Hematopoietic multipotent progenitor cell treated with erythropoietin and hydrocortisone succinate and interleukin-3 and kit ligand, for 6 days (in vitro differentiated cells): ENCODE measurements at places on chromosomes 12 and 14.

- no peak for DNase-seq
Observed at GRCh38 chr14:98816195-98816594, 455.8 kb downstream of the BCL11B start.

DNA sequence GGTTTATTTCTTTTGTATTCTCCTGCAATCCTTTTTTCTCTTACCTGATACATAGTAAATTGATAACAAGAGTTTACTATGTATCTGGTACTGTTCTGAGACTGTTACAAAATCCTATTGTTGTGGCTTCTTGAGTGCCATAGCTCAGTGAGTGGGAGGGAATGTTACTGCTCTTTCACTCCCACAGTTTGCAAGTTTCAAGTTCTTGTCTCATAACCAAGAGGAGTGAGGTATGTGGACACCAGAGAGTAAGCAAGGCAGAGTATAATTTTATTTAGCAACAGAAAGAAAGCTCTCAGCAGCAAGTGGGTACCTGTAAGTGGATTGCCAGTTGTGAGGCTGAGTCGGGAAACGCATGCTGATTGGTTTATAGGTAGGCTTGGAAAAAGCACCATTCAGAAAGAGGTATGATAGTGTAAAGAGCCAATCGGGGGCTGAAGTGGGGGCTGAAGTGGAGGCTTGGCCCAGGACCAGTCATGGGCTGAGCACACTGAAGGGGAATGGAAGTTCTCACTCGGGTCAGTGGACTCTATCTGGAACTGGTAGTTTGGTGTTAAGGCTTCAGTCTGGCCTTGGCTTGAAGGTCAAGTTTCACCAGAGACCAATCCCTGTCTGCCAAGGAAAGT lies 850.8 kb downstream of the TMTC2 start:
- no peak for DNase-seq

DNA sequence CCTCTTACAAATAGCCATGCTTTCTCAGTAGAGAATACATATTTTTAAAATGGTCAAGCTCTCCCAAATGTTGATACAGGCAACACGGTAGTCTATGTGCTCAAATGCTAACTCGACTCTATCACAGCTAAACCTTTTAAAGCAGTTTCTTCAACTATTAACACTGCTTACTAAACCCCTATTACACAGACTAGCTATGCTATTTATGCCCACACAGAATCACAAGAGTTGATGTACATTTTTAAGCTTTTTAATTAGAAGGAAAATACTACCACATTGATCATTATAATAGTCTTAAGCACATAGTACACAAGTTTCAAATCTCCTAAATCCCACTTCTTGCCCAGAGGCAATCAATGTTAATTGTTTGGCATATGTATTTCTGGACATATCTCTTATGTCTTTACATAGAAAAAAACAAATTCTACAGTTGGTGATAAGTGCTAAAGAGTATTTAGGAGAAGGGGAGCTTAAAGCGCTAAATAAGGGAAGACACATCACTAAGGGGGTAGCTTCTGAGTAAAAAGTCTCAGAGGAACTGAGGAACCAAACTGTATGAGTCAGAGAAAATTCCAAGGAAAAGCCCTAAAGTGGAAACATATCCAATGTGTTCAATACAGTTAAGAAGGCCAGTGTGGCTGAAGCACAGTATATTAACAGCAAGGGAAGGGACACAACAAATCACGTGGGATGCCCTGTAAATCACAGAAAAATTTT lies 13.7 kb downstream of the HNRNPC start:
- DNase-seq: no peak

GRCh38 chr14:29601616-29602015 lies 326.0 kb downstream of the PRKD1 start:
- DNase-seq: no peak

DNA sequence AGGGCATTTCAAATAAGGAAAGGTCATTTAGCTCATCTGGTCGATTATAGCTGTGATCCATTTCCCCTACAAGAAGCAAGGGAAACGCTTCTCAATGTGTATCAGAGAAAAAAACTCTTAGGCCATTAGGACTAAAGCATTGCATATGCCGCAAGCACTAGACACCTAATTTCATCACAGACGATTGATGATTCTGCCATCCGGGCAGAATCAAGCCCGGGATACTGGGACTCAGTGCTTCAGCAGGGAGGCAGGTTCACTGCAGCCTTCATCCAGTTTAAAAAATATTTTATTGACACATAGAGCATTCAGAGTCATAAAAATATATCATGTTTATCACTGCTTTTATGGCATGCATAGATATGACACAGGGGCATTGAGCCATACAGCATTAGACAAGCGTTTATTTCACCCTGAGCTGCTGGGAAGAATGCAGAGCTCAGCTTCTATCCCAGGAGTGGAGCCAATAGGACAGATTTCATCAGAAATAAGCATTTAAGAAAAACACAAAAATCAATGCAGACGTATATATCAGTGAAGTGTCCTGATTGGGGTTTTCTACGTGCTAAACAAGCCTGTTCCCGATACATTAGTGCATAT lies 806.9 kb downstream of the GALC start:
- no peak for DNase-seq

DNA sequence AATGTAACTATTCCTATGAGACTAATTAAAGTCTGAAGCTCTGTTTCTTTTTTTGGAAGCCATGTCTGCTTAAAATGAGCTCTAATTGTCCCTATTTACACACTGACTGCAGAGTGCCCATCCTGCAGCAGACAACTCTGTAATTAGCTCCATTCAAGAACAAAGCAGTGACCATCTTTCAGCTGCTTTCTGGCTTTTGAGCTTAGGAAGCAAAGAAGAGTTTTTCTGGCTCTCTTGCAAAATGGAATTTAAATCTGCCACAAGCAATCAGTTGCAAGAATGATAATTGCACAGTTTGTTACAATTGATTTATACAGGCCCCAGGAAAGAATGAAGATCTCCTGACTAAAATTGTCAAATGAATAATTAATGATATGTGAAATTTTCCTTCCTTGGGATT lies 83.4 kb downstream of the GAS2L3 start:
- DNase-seq: no peak

DNA sequence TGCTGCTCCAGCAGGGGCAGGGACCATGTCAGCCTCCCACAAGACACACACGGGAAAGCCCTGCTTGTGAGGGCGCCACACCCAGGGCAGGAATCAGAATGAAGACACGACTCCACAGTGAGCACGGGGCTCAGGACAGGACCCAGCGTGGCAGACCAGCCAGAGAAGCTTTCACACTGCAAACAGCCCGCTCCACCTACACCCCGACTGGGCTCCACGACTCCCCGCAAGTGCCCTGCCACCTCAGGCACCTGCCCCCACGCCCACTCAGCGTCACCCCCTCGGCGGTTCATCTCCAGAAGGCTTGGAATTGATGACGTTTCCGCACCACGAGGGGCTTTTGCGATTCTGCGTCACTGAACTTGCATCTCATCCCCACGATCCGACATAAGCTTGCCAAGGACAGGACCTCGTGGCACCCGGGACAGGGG lies 91.1 kb downstream of the FBXL14 start:
- DNase-seq: no peak

DNA sequence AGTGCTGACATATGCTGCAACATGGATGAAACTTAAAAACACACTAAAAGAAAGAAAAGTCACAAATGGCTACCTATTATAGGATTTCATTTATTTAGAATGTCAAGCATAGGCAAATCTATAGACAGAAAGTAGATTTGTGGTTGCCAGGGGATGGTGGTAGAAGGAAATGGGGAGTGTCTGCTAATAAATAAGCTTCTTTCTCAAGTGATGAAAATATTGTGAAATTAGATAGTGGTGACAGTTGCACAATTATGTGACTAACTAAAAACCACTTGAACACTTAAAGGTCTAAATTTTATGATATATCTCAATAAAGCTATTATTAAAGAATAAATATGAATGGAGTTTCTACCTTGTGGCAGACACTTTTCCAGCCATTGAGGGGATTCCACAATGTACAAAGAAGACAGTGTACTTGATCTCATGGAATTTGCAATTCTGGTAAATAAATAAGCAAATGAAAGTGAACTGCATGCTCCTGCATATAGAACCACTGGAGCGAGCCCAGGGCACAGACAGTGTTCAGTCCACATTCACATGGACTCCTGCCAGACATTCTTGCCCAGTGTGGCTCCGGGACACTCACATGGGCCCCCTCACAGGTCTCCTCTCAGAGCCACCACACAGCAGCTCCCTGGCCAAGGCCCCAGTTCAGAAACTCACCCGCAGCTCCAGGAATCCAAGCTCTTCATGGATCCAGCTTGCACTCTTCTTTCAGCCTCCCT lies 107.1 kb upstream of the ARID2 start:
- DNase-seq: peak; percentile 58

GRCh38 chr12:107749083-107749482 lies 11.9 kb downstream of the PRDM4 start:
- DNase-seq: no peak

DNA sequence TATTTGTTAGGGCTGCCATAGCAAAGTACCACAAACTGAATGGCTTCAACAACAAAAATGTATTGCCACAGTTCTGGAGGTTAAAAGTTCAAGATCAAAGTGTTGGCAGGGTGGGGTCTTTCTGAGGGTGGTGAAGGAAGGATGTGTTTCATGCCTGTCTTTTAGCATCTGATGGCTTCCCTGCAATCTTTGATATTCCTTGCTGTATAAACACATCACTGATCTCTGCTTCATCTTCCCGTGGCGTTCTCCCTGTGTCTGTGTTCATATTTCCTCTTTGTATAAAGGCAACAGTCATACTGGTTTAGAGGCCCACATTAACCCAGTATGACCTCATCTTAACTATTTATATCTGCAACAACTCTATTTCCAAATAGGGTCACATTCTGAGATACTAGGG lies 167.5 kb downstream of the BTG1 start:
- DNase-seq: no peak

DNA sequence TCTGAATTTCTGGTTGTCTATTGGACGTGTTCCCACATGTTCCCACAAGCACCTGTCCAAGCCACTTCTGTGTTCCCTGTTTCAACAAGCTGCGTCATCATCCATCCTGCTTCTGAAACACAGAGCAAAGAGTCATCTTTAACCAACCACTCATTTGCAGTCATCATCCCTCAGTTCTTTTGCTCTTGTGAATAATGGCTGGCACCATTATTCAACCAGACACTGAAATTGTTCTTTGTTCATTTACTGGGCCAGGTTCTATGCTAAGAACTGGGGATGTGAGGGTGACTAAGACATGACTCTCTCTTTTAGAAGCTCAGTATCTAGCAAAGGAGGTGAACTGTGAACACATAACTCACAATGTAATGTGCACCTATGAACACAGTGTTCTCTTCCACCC lies 40.7 kb upstream of the ANO4 start:
- no peak for DNase-seq

DNA sequence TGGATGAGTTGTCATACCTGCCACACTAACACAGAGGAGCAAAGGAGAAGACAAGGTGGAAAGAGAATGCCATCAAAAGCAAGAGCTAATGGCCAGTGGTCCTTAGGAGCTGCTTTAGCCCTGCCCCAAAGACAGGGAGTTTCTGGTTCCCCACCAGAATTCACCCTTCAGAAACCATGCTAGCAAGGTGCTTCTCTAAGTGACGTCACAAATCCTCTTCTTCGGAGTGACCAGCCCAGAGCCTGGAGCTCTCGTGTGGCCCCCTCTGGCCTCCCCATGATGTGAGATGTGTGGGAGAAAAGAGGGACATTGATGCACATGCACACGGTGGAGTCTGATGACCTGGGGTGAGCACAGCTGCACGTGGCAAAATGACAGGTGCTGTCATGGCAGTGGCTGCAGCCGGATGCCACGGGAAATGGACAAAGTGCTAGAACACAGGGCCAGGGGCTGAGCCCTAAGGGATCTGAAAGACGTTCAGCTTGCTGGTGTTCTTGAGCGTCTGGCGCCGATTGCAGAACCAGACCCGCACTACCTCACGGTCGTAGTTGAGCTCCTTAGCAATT lies 16.9 kb upstream of the TFCP2 start:
- DNase-seq: no peak

DNA sequence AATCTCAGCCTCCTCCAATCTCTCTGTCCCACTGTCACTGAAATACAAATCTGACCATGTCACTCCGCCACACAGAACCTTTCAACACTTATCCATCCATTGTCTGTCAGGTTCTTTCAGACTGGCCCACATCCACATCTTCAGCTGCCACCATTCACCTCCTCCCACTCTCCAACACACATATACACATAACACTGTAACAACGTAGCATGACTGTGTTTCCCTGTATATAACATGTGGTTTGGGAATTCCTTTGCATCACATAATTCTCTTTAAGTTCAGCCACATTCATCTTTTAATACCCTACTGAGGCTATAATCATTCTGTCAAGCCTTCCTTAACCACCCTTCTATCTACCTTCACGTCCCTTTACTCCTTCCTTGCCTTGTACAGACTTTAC lies 99.2 kb downstream of the PPP2R5E start:
- no peak for DNase-seq

DNA sequence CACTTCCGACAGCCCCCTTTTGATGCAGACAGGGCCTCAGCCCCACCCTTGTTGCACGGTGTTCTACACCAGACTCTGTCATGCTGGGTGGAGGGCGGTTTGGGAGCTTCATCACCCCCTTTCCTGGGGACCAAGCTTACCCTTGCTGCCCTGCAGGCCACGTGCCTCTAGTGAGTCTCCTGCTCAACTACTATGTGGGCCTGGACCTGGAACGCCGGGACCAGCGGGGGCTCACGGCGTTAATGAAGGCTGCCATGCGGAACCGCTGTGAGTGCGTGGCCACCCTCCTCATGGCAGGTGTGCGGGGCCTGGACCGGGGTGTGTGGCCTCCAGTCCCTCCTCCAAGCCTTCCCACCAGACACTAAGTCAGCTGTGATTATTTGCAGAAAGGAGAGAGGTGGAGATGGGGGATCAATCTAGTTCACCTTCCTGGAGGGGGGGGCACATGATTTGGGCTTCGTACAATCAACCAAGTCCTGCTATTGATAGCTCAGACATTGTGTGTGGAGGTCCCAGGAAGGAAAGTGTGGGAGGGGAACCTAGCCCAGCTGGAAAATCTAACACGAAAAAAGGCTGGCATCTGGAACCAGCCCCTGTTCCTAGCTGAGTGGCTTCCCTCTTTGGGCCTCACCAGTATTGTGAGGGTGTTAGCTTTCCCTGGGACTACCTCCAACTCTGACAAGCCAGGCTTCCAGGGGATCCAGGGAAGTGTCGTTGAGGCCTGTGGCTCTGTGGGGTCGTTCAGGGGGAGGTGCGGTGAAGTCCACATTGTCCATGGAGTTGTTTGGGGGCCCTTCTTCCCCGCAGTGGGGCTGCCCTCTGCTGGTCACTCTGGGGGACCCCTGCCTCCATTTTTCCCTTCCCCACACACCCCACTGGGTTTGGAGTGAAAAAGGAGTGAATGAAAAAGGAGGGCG lies 1.6 kb downstream of the ANKRD33 start:
- no peak for DNase-seq

DNA sequence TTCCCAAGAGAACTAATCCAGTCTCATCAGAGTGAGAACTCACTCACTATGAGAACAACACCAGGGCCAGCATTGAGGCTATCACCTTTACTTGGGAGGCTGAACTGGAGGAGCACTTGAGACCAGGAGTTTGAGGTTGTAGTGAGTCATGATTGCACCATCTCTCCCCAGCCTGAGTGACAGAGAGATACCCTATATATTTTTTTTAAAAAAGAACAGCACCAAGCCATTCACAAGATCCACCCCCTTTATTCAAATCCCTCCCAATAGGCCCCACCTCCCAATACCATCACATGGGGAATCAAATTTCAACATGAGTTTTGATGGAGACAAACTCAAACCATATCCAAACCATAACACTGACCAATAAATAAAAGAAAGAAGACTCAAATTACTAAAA lies 3.7 kb upstream of the TMX1 start:
- peak; percentile 19 for DNase-seq
